ENCODE measurements at places on chromosomes 13 and 19.

- DNase-seq = no peak
Measured at GRCh38 chr13:74767050-74767449, 632.8 kb upstream of the KLF12 start.

DNA sequence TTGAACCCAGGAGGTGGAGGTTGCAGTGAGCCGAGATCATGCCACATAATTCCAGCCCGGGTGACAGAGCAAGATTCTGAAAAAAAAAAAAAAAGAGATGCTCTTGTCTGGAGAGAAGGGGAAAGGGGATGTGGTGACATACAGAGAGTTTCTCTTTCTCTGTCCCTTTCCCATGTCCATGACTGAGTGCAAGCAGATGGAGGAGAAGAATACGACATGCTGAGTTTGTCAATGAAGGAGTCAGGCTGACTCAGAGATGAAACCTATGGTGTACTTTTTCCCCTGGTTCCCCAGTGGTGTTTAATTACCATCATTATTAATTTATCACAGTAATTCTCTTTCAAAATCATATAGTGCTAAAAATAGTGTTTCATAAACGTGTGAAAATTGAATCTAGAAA, 448.8 kb downstream of the FOXO1 start:
- DNase-seq = no peak

- DNase-seq = no peak
Measured at GRCh38 chr13:24162604-24163003, 2.1 kb downstream of the SPATA13 start.

DNA sequence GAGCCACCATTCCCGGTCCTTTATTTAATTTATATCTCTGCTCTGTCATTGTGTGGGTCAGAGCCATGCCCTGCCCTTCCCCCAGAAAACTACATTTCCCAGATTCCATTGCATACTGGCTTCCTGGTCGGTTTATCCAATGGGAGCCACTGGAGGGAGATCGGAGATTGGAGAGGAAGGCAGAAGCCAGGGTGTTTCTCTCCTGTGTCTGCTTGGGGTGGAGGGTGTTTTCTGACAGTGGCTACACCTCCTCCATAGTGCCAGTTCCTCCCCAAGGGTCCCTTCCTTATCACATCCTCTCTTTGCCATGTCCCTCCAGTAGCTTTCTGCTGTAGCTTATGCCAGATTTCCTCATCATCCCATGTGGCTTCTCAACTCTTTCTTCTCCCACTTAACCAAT, 19.0 kb downstream of the OLFM2 start:
- no peak for DNase-seq

- DNase-seq = no peak
Measured at GRCh38 chr19:50770888-50771287, 624 bp downstream of the GPR32 start.

GRCh38 chr19:10230173-10230860, 814 bp downstream of the S1PR2 start:
- DNase-seq = peak; percentile 78

DNA sequence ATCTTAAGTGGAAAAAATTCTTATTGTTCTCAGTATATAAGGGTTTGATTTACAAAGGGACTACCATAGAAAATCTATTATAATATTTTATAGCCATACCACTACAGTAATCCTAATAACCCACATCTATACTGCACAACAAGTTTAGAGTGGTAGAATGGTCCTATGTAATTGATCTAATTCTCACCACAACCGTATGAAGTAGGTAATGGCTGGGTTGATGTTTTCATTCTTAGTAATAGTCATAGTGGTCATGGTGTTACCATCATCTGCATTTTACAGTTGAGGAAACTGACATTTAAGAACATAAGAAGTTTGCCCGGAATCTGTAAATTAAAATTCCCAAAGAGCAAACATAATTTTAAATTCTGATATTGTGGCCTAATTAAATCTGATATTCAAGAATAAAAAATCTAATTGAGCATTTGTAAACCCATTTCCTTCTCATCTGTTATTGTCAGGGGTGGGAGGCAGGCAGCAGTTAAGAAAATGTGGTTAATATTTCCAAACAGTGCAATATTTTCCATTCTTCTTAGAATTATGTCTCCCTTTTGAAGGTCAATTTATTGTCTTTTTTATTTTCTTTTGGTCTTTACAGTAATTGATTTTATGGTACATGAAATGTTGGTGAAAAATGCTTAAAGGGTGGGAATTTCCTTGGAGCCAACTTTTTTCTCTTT, 65.6 kb downstream of the DHRS12 start:
- no peak for DNase-seq

DNA sequence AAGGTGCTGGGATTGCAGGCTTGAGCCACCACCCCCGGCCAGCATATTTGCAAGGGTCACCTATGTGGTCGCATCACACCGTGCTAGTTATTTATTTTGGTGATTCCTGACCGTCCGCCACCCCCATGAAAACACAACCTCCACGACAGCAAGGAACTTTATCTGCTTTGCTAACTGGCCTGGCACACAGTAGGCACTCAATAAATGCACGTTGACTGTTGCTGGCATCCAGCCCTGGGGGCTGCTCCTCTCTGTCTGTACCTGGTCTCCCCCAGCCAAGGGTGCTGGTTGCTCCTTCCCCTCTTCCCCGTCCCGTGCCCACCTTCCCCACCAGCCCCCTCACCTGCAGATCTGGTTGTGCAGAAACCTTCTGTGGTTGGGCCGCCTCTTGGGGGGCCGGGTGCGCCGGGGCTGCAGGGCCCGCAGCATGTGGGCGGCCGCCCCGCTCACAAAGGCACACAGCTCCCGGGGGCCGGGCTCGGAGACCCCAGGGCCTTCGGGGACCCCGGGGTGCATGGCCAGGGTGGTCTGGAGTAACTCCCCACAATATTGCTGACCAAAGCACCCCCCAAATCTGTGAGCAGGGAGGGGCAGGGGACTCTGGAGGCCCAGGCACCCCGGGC, 401 bp downstream of the C19orf85 start:
- no peak for DNase-seq

DNA sequence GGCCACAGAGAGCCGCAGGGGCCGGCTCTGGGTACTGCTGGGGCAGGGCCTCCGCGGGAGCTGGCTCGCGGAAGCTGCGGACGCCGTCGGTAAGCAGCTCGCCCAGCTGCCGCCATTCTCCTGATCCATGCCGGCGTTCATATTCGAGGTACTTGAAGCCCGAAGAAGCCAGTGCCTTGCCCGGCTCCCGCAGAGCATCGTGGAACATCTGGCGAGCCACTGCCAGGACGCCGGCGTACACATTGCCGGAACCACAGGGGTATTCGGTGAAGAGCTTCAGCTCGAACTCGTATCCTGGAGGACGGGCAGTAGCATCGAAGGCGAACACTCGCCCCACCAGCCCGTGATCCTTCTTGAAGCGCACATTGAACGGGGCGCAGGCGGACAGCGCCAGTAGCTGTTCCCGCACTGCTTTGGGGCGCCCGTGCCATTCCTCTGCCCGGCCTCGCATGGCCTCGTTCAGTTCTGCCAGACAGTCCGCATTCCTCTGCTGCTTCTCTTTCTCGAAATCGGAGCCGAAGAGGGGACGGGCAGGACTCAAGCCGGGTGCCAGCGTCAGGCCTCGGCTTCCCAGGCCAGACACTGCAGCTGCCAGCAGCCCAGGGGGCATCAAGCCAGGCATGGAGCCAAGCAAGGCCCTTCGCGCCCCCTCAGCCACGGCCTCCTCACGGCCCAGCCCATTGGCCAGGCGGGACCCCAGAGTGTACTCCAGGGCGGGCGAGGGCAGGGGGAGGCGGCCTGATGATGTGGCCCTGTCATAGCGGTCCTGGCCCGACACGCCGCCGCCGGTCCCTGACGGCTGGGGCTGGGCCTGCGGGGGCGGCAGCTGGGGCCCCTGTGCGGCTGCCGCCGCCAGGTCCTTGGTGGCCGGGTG, 1.0 kb downstream of the IRF2BP1 start:
- DNase-seq = no peak

GRCh38 chr19:38849860-38850435, at the start of gene HNRNPL:
TSS of gene HNRNPL (minus strand) at chr19:38849986. CDS start at chr19:38849966, 20 bp downstream.
- peak; percentile 100 for DNase-seq

DNA sequence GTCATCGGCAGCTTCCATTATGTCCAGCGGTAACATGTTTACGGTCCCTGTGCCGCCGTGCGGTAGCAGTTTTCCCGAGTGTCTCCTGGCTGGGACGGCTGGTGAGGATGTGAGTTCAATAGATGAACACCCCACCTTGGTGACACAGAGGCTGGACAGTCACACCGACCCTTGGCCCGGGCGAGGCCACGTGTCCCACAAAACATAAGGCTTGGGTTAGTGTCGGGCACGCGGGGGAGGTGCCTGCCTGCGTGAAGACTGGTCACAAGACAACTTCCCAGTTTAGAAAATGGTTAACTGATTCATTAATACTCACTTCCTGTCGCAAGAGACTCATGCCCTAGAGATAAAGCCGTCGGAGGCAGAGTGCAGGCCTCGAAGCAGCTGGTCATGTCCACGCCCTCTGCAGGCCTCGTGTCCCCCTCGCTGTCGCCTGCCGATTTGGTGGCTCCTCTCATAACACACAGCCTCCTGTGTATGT, 17.2 kb downstream of the RASA3 start:
- peak; percentile 34 for DNase-seq

GRCh38 chr13:33208290-33209220, 77.0 kb downstream of the STARD13 start:
- no peak for DNase-seq

DNA sequence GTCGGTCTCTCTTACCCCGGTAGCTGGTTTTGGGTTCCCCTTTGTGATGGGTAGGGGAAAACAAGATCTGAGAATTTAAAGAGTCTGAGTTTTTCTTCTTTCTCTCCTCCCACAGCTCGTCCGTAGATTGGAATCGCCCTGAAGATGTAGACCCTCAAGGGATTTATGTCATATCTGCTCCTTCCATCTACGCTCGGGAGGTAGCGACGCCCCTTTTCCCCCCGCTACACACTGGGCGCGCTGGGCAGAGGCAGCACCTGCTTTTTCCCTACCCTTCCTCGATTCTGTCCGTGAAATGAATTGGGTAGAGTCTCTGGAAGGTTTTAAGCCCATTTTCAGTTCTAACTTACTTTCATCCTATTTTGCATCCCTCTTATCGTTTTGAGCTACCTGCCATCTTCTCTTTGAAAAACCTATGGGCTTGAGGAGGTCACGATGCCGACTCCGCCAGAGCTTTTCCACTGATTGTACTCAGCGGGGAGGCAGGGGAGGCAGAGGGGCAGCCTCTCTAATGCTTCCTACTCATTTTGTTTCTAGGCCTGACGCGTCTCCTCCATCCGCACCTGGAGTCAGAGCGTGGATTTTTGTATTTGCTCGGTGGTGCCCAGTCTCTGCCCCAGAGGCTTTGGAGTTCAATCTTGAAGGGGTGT, 7.1 kb upstream of the SELENOV start:
- no peak for DNase-seq

DNA sequence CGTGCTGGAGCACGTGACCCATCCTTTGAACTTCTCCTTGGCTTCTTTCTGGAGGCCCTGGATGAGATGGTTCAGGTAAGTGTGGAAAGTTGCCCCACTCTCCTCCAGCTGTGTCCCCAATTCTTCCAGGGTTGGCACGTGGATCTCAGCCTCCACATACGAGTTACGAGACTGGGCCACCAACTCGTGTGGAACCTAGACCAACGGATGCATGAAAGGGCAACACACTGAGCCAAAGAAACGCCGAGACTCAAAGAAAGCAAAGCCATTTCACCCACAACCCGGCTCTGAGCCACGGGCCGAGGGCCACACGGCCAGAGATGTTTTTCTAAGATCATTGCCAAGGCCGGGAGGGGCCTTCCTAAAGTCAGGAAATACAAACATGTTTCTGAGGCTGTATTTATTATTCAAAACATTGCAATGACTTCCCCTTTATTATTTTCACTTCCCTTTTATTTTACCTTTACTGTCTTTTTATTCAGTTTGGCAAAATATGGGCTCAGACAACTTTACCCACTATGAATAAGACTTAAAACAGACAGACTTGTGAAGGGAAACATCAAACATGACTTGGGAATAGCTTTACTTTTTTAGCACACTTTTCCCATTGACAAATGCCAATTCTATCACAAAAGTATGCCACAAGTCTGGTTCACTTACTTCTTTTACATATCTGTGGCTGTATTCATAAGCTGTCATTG, 94.6 kb downstream of the KL start:
- peak; percentile 63 for DNase-seq

DNA sequence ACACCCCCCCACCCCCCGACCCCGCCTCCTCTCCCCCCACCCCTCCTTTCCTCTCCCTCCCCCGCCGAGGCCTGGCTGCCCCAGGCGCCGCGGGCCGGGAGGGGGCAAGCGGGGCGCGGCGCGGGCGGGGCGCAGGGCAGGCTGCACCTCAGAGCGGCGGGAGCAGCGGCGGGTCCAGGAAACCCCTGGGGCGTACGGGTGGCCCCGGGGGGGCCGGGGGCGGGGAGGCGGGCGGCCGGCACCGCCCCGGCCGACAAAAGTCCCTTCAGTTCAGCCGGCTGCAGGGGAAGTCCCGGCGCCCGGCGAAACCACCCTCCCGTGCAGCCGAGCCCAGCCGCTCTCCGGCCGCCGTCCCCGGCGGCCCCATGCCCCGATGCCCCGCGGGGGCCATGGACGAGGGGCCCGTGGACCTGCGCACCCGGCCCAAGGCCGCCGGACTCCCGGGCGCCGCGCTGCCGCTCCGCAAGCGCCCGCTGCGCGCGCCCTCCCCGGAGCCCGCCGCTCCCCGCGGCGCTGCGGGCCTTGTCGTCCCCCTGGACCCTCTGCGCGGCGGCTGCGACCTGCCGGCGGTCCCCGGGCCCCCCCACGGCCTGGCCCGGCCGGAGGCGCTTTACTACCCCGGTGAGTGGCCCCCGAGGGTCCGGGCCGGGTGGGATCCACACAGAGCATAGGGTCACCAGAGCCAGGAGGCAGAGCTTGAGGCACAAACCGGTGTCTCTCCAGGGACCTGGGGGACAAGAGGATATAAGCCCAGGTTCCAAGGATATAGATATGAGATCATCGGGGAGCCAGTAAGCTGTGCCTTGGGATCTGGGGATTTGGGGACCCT, at the start of gene BCL3:
Gene BCL3, plus strand, starts transcription at position 283 of the 829 bp plus-strand sequence. Its CDS starts 83 bp downstream, at position 366.
- peak; percentile 74 for DNase-seq

DNA sequence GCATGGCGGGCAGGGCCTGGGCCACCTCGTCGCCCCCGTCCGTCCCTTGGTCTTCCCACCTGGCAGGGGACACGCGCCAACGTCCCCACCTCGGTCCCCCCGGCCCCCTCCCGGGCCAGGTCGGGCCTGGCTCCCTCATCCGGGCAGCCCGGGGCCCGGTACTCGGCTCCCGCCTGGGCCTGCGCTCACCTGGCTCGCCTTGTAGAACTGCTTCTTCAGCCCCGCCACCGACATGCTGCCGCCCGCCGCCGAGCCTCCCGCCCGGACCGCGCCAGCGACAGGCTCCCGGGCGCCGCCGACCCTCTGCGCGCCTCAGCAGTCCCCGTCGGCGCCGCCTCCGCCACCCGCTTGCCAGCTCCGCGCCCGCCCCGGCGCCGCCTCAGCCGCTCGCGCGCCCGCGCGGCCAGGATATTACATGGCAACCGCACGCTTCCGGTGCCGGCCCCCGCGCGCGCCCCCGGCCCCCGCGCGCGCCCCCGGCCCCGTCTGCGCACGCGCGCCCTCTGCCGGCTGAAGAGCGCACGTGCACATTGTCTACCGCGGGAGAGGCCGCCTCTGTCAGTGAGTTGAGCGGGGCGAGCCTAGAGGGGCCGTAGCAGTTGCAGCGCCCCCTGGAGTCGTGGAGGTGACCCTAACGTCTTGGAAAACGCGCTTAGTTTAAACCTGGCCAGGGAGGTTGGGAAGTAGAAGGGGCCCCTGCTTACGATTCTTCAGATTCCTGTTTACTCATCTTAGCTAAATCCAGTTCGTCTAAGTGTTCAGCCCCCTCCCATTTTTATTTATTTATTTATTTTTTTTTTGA, at the start of gene SH3GL1:
Gene SH3GL1, minus strand, starts transcription at position 413 of the 802 bp plus-strand sequence. Its CDS starts 179 bp downstream, at position 234.
- DNase-seq = peak; percentile 92
